Activated CD4-positive, alpha-beta T cell treated with anti-CD3 and anti-CD28 coated beads, Interleukin-2, amount 10 ng/mL, durations not matched to agents 24 days and 14 days (primary cell): ENCODE measurements at places on chromosomes 5 and 9.

DNA sequence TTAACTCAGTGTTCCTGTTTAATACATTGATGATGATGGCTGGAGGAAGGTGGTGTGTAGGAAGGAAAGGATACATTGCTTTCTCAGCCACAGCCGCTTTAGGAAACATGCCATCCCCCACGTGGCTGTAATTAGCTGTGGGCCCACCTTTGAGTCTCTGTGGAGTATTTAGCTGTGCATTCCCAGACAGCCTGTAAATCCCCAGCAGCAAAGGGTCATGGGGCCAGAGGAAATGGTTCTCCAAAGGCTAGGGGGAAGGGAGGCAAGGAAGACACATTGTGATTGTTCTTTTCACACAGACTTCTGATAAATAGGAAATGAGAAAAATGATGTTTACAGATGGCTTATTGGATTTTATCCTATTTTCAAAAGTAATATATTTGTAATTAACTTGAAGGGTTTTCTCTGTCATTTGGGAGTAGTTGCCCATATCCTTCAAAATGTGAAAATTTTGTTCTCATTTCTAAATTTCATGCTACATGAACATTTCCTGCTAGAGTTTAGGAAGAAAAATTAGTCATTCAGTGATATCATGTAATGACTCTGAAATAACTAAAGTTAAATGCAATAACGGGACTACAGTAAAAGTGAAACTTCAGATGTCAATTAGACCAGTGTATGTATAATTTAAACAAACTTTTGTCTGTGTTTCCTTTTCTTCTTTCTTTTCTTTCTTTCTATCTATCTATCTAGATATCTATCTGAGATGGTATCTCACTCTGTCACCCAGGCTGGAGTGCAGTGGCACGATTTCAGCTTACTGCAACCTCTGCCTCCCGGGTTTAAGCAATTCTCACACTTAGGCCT, 24.3 kb upstream of the F2R start:
- DNase-seq: no peak

GRCh38 chr9:135647884-135648283, 8.5 kb upstream of the GLT6D1 start:
- DNase-seq: no peak

GRCh38 chr5:32165597-32165996, 8.5 kb downstream of the GOLPH3 start:
- DNase-seq: no peak

- DNase-seq: no peak
Observed at GRCh38 chr5:115429345-115429940, 115.1 kb downstream of the FEM1C start.

GRCh38 chr5:142170254-142170953, 61.8 kb downstream of the NDFIP1 start:
- DNase-seq: no peak

GRCh38 chr9:109969573-109970237, 189.7 kb downstream of the PALM2AKAP2 start:
- DNase-seq: no peak

GRCh38 chr5:95223566-95224258, 61.2 kb downstream of the MCTP1 start:
- DNase-seq: no peak

- no peak for DNase-seq
Observed at GRCh38 chr5:163867324-163867723, 361.9 kb downstream of the MAT2B start.

DNA sequence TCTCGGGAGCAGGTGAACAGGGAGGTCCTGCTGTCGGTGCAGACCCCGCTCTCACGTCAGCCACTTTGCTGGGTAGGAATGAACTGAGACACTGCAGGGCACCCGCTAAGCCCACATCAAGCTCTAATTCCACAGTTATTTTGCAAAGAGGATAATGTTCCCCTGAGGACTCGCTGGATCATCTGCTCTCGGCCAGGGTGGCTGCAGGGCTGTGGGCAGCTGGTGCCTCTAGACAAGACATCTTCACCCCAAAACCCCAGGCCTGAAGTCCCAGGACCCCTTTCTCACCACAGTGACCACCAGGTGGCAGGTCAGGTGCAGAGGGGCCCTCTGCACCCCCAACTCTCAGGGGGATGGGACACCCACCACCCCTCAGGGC, 135.1 kb upstream of the PPP1R26 start:
- no peak for DNase-seq
